ENCODE measurements at places on chromosomes 5 and 9.

DNA sequence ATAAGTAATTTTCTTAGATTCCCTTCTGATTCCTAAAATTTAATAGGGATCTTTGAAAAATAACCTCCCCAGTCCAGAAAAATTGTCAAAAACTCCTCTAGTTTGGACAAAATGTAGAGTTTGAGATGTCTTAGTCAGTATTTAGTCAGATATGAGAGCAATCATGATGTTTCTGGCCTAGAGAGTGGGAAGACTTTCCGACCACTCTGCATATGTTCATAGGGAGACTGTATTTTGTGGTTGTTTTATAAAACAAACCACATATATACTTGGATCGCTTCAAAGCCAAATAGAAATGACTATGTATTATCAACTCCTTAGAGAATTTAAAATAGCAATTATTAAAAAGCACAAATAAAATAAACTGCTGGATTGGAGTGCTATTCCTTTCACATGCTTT is 15.8 kb downstream of the ZFAND5 start:
- no peak for DNase-seq

GRCh38 chr9:81182431-81182830 is 506.9 kb downstream of the TLE1 start:
- no peak for DNase-seq

DNA sequence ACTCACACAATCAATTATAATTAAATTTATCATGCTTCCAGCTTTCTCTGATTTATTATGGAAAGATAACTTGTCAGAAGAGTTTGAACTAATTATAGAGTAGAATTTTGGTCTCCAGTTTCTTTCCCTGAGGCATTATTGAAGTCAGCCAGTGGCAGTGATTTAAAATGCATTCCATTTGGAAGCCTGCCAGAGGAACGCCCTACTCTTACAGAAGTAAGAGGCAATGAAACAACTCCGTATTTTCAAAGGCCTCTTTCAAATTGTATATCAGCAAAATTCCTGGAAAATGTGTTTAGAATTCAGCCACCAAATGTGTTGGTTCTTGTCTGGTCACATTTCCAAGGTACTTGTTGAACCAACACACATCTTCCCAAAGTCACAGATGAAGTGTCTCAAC is 640.9 kb downstream of the SEMA5A start:
- DNase-seq = no peak

GRCh38 chr5:65769539-65769938 is 47.5 kb downstream of the NLN start:
- DNase-seq = no peak

DNA sequence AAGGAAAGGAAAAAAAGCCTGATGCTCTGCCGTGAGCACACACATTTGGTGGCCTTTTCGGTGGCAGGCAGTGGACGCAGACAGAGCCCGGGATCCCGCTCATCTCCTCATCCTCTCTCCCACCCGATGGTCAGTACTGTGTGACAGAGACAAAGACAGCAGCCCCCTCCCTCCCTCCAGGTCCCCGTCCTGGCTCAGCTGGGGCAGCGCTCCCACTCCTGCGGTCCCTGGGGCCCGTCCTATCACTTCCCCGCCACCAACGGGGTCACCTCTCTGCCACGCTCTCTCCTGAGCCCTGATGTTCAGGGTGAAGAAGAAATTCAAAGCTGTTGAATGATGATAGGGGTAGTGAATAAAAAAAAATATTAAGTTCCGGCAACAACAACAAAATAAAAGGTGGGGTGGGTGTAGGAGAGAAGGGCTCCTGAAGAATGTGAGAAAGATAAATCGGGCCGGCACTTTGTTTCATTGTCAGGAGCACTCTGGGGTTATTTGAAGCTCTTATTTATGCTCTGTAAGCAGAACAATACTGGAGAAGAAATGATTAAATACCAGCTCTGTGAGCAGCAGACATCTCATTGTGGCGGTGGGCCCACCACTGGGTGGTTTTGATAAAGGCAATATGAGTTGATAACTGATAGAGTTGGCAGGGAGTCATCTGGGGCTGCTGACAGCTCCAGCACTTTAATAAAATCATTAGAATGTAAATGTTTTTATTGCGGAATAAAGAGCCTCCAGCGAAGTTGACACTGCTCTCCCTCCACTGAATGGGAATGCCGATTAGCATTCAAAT is 417.7 kb downstream of the IRX1 start:
- no peak for DNase-seq

GRCh38 chr5:68299105-68299504 is 83.5 kb downstream of the PIK3R1 start:
- no peak for DNase-seq

- DNase-seq = no peak
Measured at GRCh38 chr5:98110791-98111190, 662.7 kb upstream of the RGMB start.

GRCh38 chr9:91321691-91322090 is 40.0 kb downstream of the AUH start:
- DNase-seq = no peak

DNA sequence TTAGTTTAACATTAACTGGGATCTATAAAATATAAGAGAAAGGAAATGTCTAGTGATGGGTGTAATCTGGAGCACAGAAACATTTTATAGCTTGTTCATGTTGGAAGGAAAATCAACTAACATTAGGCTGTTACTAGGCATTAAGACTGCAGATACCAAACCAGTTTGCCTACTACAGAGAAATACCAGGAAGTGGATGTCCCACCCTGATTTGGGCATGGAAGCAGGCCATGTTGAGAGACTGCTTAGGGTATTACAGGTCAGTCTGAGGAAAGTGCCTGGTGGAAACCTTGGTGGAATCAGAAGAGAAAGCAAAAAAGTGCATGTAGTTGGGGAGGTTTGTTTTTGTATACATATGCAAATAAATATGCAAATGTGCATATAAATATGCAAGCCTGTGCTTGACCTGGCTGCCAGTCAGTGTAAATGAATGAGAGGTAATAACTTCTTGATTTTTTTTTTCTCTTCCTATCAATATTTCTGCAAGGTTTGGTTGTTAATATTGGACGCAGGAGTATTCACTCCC is 9.6 kb upstream of the CCDC112 start:
- DNase-seq = no peak

- DNase-seq = no peak
Measured at GRCh38 chr5:76754668-76755078, 38.7 kb downstream of the F2R start.

DNA sequence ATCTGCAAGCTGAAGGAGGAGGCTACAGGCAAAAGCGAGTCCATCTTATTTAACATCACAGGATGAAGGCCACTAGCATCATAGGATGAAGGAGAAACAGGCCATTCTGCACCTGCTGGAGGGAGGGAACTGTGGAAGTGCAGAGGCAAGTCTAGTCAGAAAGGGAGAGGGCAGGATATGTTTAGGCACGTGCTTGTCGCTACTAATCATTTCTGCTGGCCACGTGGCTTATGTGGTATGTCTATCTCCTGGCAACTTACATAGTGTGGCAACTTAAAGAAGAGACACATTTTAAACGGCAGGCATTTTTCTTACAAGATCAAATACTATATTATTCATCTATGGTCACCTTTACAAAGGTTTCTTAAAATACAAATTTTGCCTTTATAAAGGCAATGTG is 74.0 kb downstream of the GNAQ start:
- no peak for DNase-seq

- no peak for DNase-seq
Measured at GRCh38 chr5:36632363-36632664, 25.9 kb downstream of the SLC1A3 start.

DNA sequence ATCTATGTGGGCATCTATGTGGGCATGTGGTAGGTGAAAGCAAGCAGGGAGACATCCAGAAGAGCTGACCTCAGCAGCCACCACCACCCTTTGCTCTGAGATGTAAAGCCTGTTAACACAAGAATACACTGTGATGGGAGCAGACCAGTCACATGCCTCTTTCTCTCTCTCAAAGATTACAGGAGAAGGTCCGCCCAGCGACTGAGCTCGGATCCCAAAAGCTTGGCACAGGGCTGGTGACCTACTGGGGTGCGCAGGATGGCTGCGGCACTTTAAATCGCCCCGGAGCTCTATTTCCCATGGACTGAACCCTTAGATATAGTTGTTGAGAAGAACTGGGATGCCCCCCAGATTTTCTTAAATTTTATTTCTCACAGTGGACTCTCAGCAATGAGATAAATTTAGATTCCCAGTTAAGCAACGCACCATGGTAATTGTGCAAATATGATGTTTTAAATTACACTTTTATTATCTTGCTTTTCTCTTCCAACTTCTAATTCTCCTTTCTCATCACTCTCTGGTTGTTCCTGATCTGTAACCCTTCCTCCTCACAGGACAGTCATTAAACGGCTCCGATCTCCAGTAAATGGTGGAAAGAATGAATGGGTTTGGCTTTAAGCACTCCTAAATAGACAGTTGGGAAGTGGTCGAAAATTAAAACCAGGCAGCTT is 37.7 kb upstream of the ICE1 start:
- no peak for DNase-seq

DNA sequence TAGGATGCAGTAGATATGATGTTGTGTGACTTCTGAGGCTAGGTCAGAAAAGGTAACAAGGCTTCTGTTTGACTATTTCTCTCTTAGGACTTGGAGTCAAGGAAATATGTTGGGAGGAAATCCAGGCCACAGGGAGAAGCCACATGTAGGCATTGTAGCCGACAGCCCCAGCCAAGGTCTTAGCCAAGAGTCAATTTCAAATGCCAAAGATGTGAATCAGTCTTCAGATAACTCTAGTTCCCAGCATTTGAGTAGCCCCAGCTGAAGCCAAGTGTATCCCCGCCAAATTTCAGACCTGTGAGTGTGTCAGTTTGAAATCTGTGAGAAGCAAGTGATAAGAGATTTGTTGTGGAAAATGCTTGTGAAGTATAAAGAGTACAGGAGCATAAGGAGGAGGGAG is 38.1 kb upstream of the ISL1 start:
- DNase-seq = no peak

- DNase-seq = no peak
Measured at GRCh38 chr5:24407466-24407865, 237.3 kb downstream of the CDH10 start.
